Fibroblast of lung (primary cell): ENCODE measurements at places on chromosomes 16 and 17. TPM values are rescaled to one million over a fixed set of nuclear protein-coding genes. Genes with fewer than 3 reads are reported as not detected.

Gene PRKCB
- under 0.01 TPM in 1 of 2 replicates, not detected in the other for total RNA-seq

Gene SLC26A11
- total RNA-seq: 8.2 and 19.3 TPM in 2 replicates

Gene RTN4RL1
- total RNA-seq: 0.51 and 0.83 TPM in 2 replicates

Gene ADGRG3
- total RNA-seq: not detected in 2 replicates

DNA sequence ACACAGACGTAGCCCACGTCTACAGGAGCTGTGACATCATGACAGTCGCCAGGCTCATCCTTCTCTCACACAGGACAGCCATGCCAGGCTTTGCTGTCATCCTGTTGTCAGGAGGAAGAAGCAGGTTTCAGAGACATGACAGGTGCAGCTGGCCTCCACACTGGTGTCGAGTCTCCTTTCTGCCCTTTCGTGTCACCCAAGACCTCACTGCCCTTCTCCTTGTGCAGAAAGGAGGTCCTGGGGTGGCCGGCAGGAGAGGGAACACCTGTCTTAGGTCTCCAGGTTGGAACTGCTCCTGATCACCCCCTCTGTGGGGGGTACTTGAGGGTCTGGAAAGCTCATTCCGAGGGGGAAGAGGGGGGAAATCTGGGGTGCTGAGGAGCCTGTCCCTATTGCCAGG lies 41.6 kb upstream of the IRF8 start:
- H3K36me3 ChIP-seq: no peaks in the 10 kb centered on the region
- H3K4me1 ChIP-seq: no peaks in the 10 kb centered on the region
- H3K27me3 ChIP-seq: no peaks in the 10 kb centered on the region
- DNase-seq: no peak

GRCh38 chr16:3759736-3760135 lies 42.4 kb upstream of the TRAP1 start:
- H3K27me3 ChIP-seq: no peaks in the 10 kb centered on the region
- H3K36me3 ChIP-seq: peaks cover 7% of the 10 kb centered on the region
- DNase-seq: no peak
- H3K4me1 ChIP-seq: no peaks in the 10 kb centered on the region
- H3K4me3 ChIP-seq: no peak overlapping the region

DNA sequence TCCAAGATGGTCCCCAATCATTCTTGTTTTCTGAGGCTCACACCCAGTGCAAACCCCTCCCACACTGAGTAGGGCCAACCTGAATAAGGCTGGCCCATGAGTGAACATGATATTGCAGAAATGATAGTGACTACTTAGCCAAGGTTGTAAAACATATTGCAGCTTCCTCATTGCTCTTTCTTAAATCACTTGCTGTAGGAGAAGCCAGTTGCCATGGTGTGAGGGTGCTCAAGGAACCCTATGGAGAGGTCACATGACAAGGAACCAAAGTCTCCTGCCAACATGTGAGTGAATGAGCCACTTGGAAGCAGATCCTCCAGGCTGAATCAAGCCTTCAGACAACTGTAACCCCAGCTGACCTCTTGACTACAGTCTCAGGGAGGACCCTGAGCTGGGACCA lies 191.4 kb downstream of the RGS9 start:
- H3K27ac ChIP-seq: no peak overlapping the region
- no peak for DNase-seq
- no peaks in the 10 kb centered on the region for H3K36me3 ChIP-seq

- H3K27me3 ChIP-seq: no peaks in the 10 kb centered on the region
- H3K4me3 ChIP-seq: no peak overlapping the region
- H3K27ac ChIP-seq: no peak overlapping the region
- no peaks in the 10 kb centered on the region for H3K36me3 ChIP-seq
Observed at GRCh38 chr17:33964344-33964979, 290.6 kb upstream of the CCL2 start.

- H3K27ac ChIP-seq: no peak overlapping the region
- peaks cover 7% of the 10 kb centered on the region for H3K4me1 ChIP-seq
- H3K27me3 ChIP-seq: no peaks in the 10 kb centered on the region
- DNase-seq: peak; percentile 95
Observed at GRCh38 chr17:47621293-47622179, 28.2 kb upstream of the KPNB1 start.

GRCh38 chr16:51163894-51164566 lies 13.0 kb upstream of the SALL1 start:
- no peak overlapping the region for H3K4me3 ChIP-seq
- no peaks in the 10 kb centered on the region for H3K4me1 ChIP-seq
- DNase-seq: no peak
- no peaks in the 10 kb centered on the region for H3K27me3 ChIP-seq

DNA sequence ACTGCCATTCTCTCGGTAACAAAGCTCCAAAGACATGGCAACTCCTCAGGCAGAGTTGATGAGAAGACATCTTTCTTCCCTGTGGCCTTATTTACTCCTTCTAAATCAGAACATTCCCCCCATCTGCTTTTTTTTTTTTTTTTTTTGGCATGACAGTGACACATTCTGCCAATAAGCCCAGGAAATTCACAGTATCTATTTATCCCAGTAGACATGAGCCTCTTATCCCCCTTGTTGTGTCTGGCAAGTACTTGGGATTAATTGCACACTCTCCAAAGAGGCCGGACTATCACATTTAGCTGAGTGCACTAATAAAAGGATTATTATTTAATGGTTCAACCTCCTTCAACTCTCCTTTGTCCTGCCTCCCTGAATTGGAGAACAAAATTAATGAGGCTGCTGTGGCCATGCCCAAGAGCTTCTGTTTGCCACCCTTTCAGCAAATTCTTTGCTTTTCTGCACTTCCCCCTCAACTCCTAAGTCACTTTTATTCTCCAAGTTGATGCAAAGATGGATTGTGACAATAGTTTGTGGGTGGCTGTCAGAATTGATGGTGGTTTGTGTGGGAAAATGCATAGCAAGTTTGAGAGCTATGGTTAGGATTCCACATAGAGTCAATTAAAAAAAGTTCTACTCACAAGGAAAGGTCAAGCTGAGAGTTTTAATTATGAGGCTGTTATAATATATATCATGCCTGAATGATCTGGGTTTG lies 47.2 kb downstream of the GPR139 start:
- H3K4me1 ChIP-seq: no peaks in the 10 kb centered on the region
- no peak overlapping the region for H3K27ac ChIP-seq
- H3K36me3 ChIP-seq: no peaks in the 10 kb centered on the region
- H3K27me3 ChIP-seq: no peaks in the 10 kb centered on the region

- H3K27me3 ChIP-seq: no peaks in the 10 kb centered on the region
- H3K4me1 ChIP-seq: no peaks in the 10 kb centered on the region
- H3K36me3 ChIP-seq: no peaks in the 10 kb centered on the region
- no peak overlapping the region for H3K4me3 ChIP-seq
- DNase-seq: no peak
Observed at GRCh38 chr16:74982256-74982655, 2.7 kb downstream of the WDR59 start.

DNA sequence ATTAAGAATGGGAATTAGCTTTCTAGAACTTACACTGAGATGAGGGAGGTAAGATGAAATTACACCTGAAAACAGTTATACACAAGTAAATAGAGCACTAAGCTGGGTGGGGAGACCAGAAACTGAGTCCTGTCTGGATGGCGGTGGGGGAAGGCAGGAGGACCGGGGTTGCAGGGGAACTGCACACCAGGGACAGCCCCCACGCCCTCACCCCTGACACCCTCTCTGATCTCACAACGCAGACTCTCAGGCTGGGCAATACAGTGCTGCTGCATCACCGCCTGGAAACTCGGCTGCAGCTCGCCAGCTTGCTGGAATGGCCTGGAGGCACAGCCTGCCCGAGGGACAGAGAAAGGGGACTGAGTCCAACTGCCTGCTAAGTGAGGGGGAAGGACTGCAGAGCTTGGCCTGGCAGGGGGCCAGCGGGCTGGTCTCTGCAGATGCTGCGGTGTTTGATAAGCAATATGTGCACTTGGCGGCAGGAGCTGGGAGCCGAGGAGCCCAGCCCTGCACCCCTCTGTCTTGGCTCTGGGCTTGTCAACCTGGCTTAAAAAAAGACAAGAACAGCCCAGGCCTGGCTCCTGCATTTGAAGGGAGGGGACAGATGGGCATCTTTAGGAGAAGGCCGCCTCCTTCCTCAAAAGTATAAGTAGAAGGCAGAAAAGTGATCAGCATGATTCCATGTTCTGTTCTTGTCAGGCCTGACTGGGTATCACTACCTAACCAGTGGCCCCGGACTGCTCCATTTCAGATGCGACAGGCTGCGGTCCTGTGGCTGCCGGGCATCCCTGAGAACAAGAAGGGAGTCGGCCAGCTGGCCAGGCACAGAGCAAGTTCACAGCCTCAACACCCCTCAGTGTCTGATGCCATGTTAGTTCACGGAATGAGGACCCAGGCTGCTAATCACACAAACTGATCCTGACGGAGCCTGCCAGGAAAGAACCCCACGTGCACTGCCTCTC lies 30.2 kb downstream of the SPHK1 start:
- H3K4me3 ChIP-seq: no peak overlapping the region
- H3K36me3 ChIP-seq: no peaks in the 10 kb centered on the region
- H3K4me1 ChIP-seq: peaks cover 7% of the 10 kb centered on the region

DNA sequence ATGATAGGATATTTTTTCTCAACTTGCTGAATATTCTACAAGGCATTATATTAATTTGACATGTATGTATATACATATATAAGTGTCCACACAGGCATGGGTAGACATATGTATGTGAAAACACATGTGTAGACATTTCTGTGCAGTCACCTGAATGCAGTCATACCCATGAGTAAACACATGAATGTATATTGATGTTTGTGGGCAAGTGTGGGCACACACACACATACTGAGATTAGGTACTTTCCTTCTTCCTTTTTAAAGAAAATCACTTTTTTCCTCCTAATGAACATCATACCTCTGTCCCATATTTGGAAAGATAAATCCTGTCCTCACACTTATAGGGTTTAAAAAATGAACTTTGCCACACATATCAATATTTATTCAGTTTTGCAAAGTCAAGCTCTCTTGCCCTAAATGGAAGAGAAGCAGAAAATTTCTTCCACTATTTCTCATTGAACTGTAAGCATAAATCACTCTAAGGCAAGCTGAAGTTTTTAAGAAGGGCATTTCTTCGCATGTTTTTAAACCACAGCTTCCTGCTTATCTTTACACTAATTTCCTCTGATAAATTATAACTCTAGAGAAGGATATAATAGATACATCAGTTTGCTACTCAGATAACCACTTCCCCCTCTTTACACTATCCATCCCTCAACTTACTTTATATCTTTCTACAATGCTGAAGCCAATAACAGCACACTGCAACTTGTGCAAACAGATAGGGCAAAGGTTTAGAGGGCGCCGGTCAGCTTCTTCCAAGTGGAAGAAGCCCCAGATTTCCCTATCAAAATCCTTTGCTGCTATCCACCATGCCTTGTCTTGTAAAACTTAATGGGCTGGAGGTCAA lies 49.6 kb upstream of the LRRC37A3 start:
- no peaks in the 10 kb centered on the region for H3K36me3 ChIP-seq

- H3K4me3 ChIP-seq: no peak overlapping the region
- H3K36me3 ChIP-seq: no peaks in the 10 kb centered on the region
- H3K27me3 ChIP-seq: no peaks in the 10 kb centered on the region
- no peak for DNase-seq
- H3K27ac ChIP-seq: no peak overlapping the region
- no peaks in the 10 kb centered on the region for H3K4me1 ChIP-seq
Observed at GRCh38 chr16:10239640-10240039, 57.4 kb upstream of the GRIN2A start.
